Kidney (tissue), 22 donors: ENCODE measurements at places on chromosomes 12 and 14. TPM values are rescaled to one million over a fixed set of nuclear protein-coding genes. Genes with fewer than 3 reads are reported as not detected.
A peak's percentile ranks its signal among the peaks of the same experiment; 100 is the strongest.

IFNG gene
- polyA plus RNA-seq = not detected

TSPAN8 gene
- 61.2 TPM for polyA plus RNA-seq

KRT85 gene
- 0.58 TPM for polyA plus RNA-seq

RNASE7 gene
- not detected for polyA plus RNA-seq

RNF212B gene
- 2.8 TPM for polyA plus RNA-seq

ACVRL1 gene
- polyA plus RNA-seq = 29.1 TPM

TSPAN19 gene
- polyA plus RNA-seq = 1.3 TPM

SERPINA3 gene
- 786 TPM for polyA plus RNA-seq

LGMN gene
- 200 TPM for polyA plus RNA-seq

FOXN3 gene
- polyA plus RNA-seq = 6.4 TPM

DNAH10 gene
- 0.24 TPM for polyA plus RNA-seq

SPRING1 gene
- 45.3 TPM for polyA plus RNA-seq

CABP1 gene
- polyA plus RNA-seq = 24.1 TPM

FLRT2 gene
- 1.2 TPM for polyA plus RNA-seq

- no peak for DNase-seq
These were observed 1.5 kb downstream of the FSCB start for GRCh38 chr14:44505588-44505987.

- DNase-seq = no peak
These were observed 121.2 kb downstream of the PTPRQ start for GRCh38 chr12:80565271-80565670.

DNA sequence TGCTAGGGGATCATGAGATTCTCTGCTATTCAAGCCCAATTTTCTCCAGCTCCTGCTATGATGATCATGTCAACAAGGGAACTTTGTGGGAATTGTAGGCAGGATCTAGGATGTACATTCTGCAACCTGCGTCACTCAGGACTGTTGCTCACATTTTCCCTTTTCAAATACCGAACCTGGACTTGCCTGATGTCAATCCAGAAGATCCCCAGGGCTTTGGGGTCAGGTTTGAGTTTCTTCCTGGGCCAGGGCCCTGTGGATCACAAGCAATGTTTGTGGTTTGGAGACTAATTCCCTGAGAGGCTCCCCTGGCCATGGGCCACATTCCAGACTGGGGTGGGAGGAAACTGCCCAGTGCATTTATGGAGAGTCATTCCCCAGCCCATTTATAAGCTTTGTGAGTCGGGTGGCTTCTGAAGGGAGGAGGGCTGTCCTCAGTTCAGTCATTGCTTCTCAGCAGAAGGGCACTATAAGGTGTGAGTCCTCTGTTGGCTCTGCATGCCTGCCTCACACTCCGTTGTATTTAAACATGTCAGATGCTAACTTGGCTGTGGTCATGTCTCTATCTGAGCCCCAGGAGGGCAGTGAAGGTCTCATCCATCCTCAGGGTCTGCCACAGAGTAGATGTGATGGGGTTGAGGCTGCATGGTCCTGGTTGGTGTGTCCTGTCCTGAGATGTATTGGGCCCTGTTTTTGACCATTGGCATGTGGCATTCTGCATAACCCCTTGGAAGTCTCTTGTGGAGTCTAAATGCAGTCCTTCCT lies 6.5 kb downstream of the KRT86 start:
- peak; percentile 87 for DNase-seq

GRCh38 chr14:73817020-73817655 lies 34.5 kb upstream of the PTGR2 start:
- no peak for DNase-seq

DNA sequence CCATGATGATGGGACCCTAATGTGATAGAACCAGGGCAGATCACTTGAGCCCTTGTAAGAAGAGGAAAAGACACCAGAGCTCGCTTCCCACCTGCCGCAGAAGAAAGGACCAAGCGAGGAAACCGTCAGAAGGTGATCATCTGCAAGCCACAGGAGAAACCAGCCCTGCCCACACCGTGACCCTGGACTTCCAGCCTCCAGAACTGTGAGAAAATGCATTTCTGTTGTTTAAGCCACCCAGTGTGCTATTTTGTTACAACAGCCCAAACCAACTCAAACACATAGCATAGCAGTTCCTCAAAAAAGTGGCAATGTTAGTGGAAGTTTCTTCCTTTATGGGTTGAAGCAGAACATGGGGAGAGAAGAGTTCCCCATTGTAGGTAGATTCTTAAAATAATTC lies 107.9 kb upstream of the BCL2L14 start:
- DNase-seq = no peak

GRCh38 chr12:116325336-116325664 lies 47.8 kb upstream of the MED13L start:
- no peak for DNase-seq

DNA sequence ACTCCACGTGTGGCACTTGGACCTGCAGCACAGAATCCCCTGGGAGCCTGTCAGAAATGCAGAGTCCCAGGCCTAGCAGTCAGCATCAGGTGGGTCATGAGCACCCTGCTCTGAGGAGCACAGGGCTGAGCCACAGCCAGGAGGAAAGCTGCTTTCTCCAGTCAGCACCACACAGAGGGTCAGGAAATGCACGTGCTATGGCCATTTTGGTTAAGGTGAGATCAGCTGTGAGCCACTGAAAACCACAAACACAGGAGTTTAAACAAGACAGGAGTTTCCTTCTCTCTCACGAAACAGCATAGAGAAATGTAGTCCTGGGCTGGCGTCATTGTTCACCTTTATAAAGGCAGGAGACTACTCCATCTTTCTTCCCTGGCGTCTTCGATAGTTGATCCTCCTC lies 204.5 kb upstream of the SFSWAP start:
- no peak for DNase-seq

- no peak for DNase-seq
These were observed 30.8 kb downstream of the CNTN1 start for GRCh38 chr12:40723001-40723400.

DNA sequence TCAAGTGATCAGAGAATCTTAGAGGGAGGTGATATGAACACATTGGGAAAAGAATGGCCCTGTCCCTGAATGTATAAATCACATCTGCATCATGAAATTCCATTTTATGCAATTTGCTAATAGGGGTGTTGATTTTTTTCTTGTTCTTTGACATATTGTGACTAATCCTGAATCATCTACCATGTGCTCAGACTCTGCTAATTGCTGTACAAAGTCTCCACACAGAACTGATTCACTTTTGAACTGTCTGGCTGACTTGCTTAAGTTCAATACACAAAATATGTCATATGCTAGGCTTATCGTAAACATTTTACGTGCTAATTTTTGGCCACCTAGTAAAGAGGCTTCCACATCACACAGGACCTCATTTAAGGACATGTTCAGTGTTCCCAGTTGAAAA lies 2.6 kb downstream of the TMEM132D start:
- no peak for DNase-seq

- no peak for DNase-seq
These were observed 386.4 kb downstream of the RGS6 start for GRCh38 chr14:72318648-72319047.

DNA sequence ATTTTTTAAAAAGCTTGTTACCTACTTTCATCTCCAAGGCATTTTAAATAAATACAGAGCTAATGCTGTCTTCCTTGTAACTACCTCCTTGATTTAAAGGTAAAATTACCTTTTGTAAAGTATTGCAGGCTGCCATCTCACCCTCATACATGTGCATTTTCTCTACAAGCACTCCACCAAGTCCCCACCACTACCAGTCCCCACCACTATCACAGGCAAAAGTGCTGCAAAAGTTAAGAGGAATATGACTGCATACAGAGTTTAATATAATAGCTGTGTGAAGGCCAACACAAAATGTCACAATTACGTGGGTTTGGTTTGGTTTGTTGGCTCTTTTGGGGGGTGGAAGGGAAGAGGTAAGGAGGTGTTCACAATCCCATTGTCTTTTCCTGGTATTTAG lies 9.6 kb downstream of the SIX1 start:
- DNase-seq = no peak

DNA sequence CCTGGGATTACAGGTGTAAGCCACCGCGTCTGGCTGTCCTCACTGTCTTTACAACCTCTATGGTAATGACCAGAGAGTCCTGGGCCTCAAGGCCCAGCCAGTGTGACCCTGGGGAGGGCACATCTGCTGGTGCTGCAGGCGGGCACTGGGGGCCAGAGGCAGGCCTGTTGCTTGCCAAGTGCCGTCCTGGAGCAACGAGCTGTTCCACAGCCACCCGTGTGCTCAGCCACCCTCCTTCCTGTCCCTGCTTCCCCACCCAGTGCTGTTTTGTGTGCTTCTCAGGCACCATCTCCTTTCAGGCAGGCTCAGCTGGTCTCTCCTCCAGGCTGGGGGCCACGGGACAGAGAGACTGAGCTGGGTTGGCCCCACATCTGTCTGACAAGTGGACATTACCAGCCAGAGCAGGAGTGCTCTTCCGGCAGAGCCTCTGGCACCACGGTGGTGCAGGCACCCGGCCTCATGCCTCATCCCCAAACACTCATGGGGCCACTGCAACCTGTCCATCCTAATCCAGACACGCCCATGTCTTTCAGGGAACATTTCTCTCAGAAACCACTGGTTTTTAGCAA lies 9.0 kb downstream of the SLC25A47 start:
- DNase-seq = no peak

- no peak for DNase-seq
These were observed 64.7 kb downstream of the PPP2R5E start for GRCh38 chr14:63478437-63478852.

GRCh38 chr14:69288956-69289705 lies 29.2 kb downstream of the GALNT16 start:
- peak; percentile 16 for DNase-seq

GRCh38 chr12:70154960-70155589 lies 88.2 kb upstream of the CNOT2 start:
- DNase-seq = no peak

GRCh38 chr12:95335948-95336347 lies 118.3 kb downstream of the VEZT start:
- no peak for DNase-seq

DNA sequence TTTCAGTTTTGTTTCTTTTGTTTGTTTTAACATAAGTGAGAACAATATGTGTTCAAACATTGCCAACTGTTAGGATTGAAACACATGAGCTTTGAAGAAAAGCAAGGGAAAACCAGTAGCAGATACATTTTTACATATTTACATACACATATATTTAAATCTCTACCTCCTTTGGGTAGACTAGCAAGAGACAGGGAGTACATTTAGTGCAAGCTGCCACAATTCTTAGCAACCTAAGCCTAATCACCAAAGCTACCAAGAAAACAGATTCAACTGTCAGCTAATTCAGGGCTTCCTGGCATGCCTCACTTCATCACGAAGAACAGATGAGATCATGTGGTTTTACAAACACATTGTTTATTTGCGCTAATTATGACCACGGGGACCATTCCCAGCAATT lies 143.1 kb downstream of the PRIMA1 start:
- DNase-seq = no peak

DNA sequence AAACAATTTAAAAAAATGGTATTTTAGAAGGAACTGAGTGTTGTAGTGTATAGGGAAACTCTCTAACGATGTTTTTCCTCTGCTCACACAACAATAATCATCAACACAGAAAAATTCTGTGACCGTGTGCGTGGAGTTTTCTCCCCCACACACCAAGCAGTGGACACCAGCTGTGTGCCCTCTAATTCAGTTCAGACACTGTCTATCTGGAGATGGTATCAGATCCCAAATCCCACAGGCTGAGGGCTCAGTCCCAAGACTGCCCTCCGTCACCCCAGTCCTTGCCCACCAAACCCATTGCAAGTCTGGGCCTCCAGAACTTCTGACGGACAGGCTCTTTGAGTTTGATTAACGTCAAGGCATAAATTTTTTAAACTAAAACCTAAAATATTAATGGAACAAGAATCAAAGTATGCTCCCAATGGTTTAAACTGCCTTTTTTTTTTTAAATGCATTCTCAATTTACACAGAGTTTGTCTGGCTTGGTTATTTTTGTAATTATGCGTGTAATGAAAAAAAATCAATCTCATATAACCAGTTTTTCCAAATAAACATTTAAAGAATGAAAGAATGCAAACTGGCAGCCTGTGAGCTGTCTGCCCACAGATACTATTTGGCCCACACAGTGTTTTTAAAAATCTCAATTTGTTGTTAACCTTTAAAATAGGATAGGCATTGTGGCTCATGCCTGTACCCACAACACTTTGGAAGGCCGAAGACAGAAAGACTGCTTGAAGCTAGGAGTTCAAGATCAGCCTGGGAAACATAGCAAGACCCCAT lies 19.2 kb downstream of the BLTP3B start:
- DNase-seq = no peak

GRCh38 chr12:94100990-94101737 lies 47.2 kb upstream of the PLXNC1 start:
- DNase-seq = peak; percentile 90

GRCh38 chr14:65482757-65483438 lies 70.4 kb downstream of the FUT8 start:
- no peak for DNase-seq

DNA sequence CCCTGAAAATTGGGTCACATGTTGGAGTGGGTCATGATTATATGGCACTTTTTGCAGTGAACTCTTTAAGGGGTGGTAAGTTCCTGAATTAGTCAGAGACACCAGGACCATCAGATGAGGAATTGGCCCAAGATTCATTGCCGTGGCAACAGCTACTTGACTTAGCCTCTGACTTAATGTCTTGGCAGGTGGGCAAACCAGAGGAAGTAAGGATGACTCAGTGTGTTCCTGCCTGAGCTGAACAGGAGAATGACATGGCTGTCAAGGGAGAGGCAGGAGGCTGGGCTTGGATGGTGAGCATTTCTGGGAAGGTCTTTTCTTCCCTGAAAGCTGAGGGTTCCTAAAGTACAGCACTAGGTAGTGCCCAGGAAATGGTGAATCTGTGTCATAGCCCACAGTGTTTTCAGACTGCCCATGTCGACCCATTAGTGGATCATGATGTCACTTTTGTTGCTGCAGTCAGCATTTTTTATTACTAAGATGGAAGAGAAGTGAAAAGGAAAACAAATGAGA lies 170.1 kb upstream of the PWP1 start:
- DNase-seq = no peak
